ENCODE measurements at places on chromosomes 11 and 22. TPM values are rescaled to one million over a fixed set of nuclear protein-coding genes. Genes with fewer than 3 reads are reported as not detected.

DNA sequence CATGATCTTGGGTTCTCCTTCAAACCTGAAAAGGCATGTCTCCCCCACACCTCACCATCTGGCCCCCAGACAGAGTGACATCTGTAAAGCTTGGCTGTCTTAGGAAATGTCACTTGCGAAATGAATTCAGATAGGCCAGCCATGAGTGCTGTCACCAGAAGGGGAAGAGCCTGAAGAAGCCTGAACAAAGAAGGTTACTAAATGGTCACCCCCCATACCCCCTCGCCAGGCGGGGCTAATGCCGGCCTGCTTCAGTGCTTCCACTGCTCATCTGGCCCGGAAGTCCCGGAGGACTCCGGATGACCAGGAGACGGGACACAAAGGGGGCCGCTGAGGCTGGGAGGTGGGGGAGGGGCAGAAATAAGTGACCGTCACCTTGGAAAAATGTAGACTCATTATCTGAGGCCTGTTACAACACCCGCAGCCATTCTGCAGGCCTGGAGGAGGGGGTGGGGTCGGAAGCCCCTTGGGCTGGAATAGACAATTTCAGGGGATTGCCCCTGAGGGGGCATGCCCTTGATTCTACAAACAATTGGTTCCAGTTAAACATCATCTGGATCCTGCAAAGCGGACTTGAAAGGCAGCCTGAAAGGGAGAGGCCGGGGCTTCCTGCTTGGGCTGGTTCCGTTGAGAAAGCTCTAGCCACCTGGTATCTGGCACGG lies 43.2 kb downstream of the NAT10 start:
- DNase-seq, result no peak

DNA sequence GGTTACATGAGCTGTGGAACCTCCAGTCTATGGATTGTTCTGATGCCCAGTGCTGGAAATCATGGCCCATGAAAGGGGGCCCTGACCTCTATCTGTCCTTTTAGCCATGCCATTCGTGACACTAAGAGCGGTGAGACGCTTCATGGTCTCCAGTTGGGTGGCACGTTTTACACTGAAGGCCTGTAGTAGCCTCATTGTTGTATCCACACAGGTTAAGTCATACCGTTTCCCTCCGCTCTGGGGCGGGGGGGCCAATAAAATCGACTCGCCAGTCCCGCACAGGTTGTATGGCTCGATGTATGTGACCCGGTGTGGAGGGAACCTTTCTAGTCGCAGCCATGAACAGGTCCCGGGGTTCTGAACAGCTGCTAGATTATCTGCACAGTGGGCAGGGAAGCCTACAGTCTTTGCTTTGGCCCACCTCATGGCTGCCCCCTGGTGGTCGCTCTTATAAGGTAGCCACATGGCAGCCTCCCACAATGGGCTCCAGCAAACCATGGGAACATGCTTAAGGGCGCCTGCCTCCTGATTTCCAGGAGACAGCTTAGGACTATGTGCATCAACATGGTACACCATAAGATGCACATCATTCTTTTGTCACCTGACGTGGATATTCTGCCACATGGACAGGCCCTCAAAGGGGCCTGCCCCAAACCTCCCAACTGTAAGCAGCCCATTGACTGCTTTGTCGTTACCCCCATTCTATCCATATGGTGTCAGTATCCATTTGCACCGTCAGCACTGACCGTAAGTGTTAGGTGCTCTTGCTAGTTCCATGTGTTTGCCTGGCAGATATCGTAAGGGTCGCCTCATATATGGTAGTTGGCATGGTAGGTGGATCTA lies 19.7 kb upstream of the APOL3 start:
- peak; percentile 87 for DNase-seq

DNA sequence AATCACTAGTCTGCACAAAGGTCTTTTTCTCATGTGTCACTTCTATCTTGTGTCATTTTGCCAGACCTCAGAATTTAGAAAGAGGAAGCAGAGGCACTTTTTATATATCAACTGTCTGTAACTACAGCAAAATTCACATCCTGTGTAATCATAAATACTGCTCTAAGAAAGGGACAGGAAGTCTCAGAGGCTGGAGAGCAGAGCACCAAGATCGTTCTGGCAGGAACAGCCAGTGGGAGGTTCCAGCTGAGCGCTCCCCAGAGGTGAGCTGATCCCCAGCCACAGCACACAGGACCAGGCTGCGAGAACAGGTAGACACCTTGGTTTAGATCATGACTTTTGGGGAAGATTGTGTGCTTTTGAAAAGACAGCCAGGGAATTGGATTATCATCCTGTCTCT lies at the start of gene MS4A7:
Gene MS4A7 (plus strand): TSS at position 179 of the 400 bp plus-strand sequence. CDS start 4,610 bp downstream, outside the sequence.
- no peak for DNase-seq

GRCh38 chr11:74022546-74022945 lies 13.7 kb upstream of the UCP3 start:
- no peak for DNase-seq

OMP gene
- total RNA-seq, result 0.86 TPM

OR4D5 gene
- not detected for total RNA-seq

- no peak for DNase-seq
Observed at GRCh38 chr11:10667521-10667885, 26.1 kb downstream of the IRAG1 start.

TRIM48 gene
- not detected for total RNA-seq

- no peak for DNase-seq
Observed at GRCh38 chr22:22746963-22747933, 102.8 kb downstream of the GGTLC2 start.

- DNase-seq, result no peak
Observed at GRCh38 chr22:23216461-23217170, 36.3 kb downstream of the BCR start.

GRCh38 chr11:11577932-11578911 lies 43.6 kb downstream of the GALNT18 start:
- peak; percentile 25 for DNase-seq

DNA sequence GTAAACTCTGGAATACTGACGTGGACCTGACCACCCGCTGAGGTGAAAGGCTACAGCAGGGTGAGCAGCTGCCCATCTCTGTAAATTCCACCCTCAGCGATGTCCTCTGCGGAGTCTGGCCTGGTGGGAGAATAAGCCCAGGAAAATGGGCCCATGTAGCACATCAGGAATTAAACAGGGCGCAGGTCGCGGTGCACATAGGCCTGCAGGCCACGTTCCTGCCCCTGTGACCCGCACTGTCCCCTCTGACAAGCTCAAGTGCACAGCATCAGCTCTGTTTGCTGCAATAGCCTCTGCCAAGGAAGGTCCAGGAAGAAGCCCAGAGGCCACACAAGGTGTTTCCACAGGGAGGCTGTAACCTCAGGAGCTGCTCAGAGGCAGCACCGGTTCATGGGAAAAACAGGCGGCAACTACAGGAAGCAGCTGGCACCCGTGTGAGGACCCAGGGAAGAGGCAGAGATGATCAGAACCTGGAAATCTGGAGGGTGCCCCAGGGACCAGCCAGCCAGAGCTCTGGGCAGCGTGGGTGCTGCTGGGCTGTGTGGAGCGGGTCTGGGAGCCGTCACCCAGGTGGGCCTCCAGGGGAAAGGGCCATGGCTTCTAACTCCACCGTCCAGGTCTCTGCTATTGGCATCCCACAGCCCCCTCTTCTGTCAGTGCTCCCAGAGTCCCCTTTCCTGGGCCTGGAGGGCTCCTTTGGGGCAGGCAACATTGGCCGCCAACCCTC lies 808 bp upstream of the IFITM2 start:
- no peak for DNase-seq

ZC3H12C gene
- 4.4 TPM for total RNA-seq

APOL5 gene
- total RNA-seq, result not detected

- DNase-seq, result no peak
Observed at GRCh38 chr22:49638788-49639187, 188.9 kb downstream of the BRD1 start.

DNA sequence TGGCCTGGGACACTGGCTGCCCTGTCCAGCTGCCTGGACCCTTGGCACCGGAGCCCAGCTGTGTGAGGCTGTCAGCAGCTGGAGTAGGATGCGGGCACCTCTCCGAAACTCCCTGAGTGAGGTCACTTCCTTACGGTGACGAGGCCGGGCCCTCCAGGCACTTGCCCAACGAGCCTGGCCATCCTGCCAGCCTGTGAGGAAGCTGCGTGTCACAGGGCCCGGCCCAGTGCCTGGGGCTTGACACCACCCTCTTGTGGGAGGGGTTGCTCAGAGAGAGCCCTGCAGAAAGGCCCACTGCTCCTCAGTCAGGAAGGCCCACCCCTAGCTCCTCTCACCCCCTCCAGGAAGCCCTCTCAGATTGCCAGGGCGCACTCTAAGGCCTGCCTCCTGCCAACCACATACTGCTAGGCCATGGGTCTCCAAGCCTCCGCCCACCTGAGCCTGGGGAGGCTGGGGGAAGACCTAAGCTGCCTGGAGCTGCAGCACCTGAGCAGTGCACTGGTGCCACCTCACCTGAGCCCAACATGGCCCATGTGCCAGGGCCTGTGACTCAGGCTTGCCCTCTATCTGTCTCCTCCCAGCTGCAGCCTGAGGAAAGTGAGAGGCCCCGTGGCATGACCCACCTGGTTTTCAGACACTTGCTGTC lies 4.3 kb upstream of the PHLDA2 start:
- peak; percentile 89 for DNase-seq

SYT12 gene
- total RNA-seq, result 2.1 TPM

HTR3A gene
- 4.1 TPM for total RNA-seq

GRCh38 chr11:104324276-104324675 lies 160.3 kb upstream of the PDGFD start:
- no peak for DNase-seq

- DNase-seq, result no peak
Observed at GRCh38 chr11:67024410-67024809, 1.5 kb downstream of the SYT12 start.

DNA sequence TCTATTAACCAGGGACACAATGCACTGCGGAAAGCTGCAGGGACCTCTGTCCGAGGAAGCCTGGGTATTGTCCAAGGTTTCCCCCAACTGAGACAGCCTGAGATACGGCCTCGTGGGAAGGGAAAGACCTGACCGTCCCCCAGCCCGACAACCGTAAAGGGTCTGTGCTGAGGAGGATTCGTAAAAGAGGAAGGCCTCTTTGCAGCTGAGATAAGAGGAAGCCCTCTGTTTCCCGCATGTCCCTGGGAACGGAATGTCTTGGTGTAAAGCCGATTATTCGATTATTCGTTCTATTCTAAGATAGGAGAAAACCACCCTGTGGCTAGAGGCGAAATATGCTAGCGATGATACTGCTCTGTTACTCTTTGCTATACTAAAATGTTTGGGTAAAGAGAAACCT lies 5.2 kb downstream of the BET1L start:
- DNase-seq, result no peak

PGA5 gene
- total RNA-seq, result 0.33 TPM

DNA sequence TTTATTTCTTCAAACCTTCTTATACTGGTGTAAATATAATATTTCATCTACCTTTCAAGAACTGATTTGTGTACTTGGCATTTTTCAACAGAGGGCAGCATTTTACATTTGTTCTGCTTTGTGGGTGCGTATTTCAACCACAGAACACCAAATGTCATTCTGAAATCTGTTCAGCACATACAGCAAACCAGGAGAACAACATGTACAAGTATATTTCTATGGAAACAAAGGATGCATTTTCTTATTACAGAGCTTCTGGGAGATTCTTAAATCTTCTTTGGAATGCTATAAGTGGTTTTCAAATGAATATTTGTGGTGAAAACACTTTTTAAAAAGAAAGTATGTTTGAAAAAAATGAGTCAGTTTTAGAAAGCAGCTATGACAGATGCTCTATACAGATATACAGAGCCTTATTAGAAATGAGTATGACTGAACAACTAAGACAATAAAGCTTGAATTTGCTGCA lies 946.0 kb downstream of the FAM181B start:
- DNase-seq, result no peak

All from H9 (cell line).